COR-L47 (cell line): ENCODE measurements at places on chromosomes 16 and 17.

GRCh38 chr17:27578718-27579085, 52.3 kb upstream of the LGALS9 start:
- no peak for DNase-seq

- no peak for DNase-seq
These were observed 9.6 kb downstream of the CYLD start for GRCh38 chr16:50751528-50751927.

DNA sequence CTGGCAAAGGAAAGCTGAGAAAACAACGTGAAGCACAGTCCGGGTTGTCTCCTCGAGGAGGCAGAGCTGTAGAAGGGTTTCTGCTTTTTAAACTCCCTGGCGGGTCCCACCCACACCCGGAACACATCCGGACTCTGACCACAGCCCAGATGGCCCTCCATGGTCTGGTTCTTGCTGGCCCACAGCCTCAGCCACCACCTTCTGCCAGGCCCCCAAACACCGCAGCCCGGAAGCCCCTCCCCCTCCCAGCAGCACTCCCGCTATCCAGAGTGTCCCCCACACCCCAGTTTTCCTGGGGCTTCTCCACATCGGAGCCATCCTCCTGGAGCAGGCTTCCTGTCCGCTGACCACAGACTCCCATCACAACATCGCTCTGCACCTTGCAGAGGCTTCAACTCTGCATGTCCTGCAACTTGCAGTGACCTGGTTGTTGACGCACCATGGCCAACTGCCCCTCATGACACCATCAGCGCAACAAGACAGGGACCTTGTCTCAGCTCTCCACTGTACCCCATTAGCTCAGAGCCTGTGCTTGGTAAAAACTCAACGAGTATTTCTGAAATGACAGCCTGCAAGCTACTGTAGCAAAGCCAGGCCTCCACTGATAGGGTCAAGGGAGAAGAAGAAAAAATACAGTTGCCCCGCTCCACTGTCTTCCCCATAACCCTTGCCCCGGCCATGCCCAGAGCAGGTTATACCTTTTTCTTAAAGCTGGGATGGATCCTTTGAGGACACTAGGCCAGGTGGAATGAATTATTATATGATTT, 129.8 kb downstream of the C16orf78 start:
- no peak for DNase-seq

DNA sequence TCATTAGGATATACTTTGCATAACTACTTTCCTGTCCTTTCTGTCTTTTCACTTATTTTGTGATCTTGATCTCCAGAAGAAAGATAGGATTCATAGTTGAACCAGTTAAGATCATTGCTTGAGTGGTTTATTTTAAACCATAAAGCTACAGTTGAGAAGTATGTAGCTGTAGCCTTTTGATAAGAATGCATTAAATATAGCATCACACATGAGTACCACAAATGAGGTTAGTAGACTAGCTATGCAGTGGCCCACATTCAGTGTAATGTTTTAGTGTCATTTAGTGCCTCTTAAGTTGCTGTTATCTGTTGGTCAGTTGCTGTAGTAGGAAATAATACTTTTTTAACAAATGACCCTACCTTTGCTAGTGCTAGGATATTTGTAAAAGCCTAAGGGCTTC, 1.3 kb downstream of the NLK start:
- no peak for DNase-seq

DNA sequence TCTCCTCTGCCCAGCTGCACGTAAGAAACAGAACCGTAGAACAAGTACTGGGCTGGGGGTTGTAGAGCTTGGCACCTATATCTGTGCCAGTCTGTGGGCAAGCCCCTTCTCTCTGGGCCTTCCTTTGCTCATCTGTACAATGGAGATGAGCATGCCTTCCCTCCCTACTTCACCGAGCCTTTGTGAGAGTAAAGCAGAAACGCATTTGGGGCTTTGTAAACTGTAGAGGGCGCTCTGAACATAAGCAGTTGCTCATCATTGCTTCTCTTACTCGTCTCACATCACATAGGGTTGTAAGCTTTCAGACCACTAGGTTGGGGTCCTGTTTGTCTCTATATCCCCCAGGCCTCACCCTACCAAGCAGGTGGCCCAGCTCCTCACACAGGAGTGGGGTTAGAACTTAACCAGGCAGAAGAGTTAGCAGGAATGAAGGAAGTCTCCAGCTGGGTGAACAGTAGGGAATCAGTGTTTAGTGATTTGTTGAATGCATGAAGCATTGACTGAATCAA, 15.1 kb downstream of the SAMD14 start:
- peak; percentile 65 for DNase-seq

DNA sequence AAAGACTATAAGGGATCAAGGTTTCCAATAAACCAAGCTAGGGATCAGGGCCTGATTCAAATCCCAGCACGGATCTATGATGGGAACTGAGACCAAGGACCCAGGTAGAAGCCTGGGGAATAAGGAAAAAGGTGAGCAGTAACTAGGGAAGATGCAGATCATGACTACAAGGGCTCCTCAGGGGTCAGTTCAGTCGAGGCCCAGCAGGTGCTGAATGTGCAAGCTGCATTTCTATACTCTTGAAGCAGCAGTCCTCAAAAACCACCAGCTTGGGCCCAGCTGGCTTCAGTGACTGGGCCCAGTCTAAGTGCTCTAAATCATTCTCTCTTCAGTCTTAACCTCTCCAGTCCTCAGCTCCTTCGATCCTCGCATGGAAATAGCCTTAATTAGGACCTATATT, 228.8 kb upstream of the AXIN2 start:
- DNase-seq, result no peak

GRCh38 chr16:64712026-64712425, 409.8 kb downstream of the CDH11 start:
- no peak for DNase-seq

DNA sequence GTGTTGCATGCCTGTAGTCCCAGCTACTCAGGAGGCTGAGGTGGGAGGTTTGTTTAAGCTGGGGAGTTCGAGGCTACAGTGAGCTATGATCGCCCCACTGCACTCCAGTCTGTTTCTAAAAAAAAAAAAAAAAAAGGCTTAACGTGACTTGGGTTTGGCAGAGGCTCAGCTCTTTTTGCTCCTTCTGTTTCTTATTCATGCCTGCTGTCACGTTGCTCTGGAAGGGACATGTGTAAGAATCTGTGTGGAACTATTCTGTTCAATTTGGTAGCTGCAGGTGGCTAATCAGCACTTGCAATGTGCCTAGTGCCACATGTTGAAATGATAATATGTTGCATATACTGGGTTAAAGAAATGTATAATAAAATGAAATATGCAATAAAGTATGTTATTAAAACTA, 20.9 kb upstream of the SYT17 start:
- DNase-seq, result no peak

DNA sequence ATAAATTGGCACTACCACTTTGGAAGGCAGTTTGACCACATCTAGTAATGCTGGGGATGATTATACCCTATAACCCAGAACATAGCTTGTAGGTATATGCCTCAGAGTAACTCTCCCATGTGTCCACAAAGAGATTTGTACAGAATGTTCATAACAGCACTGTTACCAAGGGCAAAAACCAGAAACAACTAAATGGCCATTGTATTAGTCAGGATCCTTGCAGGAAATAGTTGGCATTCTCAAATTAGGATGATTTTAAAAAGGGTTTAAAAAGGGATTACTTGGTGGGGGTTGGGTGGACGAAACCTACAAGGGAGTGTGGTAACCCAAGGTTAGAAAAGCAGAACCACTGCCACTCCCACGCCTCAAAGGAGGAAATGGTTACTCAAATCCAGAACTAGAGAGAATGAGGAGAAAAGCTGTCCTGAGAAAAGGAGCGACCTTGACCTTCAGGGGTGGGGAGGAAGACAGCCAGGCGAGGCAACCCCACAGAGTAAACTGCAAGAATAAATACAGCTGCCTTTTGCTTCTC, 2.1 kb downstream of the CPPED1 start:
- no peak for DNase-seq

DNA sequence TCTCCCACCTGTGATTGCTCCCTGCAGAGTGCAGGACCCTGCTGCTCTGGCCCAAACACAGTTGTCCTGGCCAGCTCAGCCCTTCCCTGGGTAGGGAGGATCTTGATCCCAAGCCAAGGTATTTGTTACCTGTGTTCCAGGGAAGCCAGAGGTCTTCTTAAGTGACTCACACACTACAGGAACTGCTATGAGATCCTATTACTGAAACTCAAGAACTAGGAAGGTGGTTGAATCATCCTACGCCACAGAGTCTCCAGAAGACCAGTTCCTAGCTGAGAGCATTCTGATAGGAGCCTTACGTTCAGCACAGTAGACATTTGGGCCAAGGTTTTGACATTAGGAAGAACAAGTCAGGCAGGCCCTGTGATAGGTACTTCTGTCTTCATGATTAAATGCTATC, 12.0 kb downstream of the CHST6 start:
- DNase-seq, result no peak

DNA sequence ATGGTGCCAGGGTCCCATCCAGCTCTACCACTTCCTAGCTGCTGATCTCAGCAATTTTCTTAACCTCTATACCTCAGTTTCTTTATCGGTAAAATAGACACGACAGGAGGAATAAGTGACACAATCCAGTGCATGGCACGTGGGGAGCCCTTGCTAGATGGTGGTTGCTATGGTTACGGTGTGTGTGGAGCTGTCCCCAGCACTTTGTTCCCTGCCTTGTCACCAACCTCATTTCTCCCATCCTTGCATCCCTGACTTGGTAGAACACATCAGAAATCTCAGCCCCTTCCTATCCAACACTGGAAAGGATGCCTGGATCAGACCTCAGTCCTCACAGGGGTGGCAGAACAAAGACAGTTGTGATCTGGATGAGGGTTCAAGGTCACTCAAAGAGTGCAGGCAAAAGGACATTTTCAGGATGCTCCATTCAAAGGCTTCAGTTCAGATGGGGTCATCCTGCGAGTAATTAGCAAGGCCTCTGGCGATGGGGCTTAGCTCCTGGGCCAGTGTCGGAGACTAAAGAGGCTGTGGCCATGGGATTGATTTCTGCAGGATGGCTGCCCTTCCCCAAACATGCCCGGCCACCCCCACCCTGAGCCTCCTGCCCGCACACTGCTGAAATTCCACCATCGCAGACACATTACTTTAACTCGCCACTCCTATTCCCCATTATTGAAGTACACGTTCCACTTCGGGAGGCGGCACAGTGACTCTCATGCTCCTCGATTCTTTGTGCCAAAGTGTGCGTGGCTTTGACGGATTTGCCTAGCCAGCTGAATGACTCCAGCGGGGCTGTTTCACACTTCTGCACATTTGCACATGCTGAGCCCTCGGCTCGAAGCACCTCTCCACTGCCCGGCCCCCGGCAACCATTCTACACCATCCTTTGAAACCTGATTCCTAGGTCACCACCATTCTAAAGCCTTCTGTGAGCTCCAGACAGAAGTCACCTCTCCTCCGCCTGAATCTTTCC, 40.3 kb downstream of the WNT3 start:
- DNase-seq, result no peak

DNA sequence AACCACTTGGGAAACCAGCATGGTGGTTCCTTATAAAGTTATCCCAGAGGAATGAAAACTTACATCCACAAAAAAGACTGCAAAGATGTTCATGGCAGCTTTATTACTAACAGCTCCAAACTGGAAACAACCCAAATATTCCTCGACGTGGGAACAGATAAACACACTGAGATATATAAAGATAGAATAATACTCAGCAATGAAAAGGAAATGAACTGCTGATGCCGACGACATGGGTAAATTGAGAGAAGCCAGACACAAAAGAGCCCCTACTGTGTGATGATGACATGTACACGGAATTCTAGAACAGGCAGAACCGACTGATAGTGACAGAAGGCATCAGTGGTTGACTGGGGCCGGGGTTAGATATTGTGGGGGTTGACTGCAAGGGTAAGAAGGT, 9.7 kb downstream of the PRCD start:
- DNase-seq, result no peak

- DNase-seq, result no peak
These were observed 9.7 kb downstream of the CTCF start for GRCh38 chr16:67571981-67572431.
